ENCODE measurements at places on chromosomes 6 and 20. TPM values are rescaled to one million over a fixed set of nuclear protein-coding genes. Genes with fewer than 3 reads are reported as not detected.

The MICA gene
- total RNA-seq: 12.5 TPM

The MYB gene
- 1.5 TPM for total RNA-seq

GRCh38 chr6:88290411-88290810, 124.3 kb upstream of the CNR1 start:
- H3K27ac ChIP-seq: no peak overlapping the region
- H3K27me3 ChIP-seq: no peaks in the 10 kb centered on the region
- no peak for DNase-seq
- no peak overlapping the region for H3K4me3 ChIP-seq

DNA sequence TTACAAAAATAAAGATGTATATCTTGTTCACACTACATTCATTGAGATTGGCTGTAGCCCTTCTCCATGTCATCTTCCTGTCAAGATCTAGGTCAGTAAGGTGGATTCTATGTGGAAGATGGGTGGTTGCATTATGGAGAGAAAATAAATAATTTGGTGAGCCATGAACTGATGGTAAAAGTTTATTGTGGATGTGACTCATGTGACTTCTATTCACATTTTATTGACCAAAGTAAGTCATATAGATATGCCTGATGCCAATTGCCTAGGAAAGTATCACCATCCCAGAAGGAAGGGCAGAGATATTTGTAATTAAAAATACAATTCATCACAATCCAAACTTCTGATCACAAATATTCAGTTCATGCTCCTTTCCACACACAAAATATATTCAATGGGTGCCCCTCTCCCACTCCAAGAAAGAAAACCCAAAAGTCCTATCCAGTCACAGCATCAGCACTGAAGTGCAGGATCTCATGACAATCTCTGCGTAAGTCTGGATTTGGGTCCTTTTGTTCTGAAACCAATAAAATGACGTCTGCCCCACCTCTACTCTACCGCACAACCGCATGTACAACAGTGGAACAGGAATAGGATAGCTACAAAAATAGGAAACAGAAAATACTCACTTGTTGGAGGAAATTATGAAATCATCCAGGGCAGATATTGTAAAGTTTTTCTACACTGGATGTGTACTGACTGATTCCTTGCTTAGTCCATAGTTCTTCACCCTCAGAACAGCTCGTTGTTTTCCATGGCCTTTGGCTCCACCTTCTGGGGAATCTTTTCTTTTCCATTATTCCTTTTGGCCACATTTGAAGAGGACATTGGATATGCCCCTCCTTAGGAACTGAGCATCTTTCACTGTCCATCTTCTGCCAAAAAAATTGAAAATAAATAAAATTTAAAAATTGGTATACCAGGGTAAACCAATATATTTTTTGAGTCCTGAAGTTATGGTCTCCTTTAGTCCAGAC, 16.1 kb upstream of the SLC17A3 start:
- DNase-seq: peak; percentile 64
- H3K4me1 ChIP-seq: no peaks in the 10 kb centered on the region
- H3K36me3 ChIP-seq: no peaks in the 10 kb centered on the region
- no peaks in the 10 kb centered on the region for H3K27me3 ChIP-seq

The TMEM200A gene
- 8.8 TPM for total RNA-seq

The RRAGD gene
- 20.7 TPM for total RNA-seq

- no peak overlapping the region for H3K4me3 ChIP-seq
- H3K27ac ChIP-seq: peak overlapping the region; percentile 47
- no peaks in the 10 kb centered on the region for H3K36me3 ChIP-seq
These were observed 423 bp downstream of the PACRG start for GRCh38 chr6:162728197-162728596.

- no peaks in the 10 kb centered on the region for H3K4me1 ChIP-seq
- peak; percentile 73 for DNase-seq
- no peak overlapping the region for H3K4me3 ChIP-seq
- no peaks in the 10 kb centered on the region for H3K36me3 ChIP-seq
- H3K27ac ChIP-seq: no peak overlapping the region
These were observed 152.6 kb upstream of the PRND start for GRCh38 chr20:4569092-4569491.

The DNMT3B gene
- total RNA-seq: 63.9 TPM
